ENCODE measurements at places on chromosomes 11 and 22.

GRCh38 chr22:28111501-28112189 lies 192.6 kb upstream of the PITPNB start:
- peak; percentile 28 for DNase-seq

- no peak for DNase-seq
Measured at GRCh38 chr22:34760276-34761008, 305.5 kb upstream of the ISX start.

- DNase-seq, result no peak
Measured at GRCh38 chr11:129768356-129768755, 47.3 kb upstream of the TMEM45B start.

DNA sequence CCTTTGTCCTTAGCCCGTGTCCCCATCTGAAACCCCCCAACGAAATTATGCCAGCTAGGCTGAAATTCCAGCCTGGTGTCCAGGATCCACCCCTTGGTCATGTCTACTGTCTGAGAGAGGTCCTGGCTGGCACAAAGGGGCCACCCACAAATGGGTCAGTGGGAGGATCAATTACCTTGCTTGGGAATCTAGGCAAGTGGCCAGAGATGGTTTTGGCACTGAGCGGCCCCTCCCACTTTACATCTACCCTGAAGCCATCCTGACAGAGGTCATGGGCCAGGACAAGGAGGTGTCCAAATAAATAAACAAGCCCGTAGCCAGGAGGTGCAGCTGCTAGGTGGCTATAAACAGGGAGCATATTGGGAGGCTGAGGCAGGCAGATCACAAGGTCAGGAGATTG lies 311.5 kb downstream of the MN1 start:
- DNase-seq, result no peak

DNA sequence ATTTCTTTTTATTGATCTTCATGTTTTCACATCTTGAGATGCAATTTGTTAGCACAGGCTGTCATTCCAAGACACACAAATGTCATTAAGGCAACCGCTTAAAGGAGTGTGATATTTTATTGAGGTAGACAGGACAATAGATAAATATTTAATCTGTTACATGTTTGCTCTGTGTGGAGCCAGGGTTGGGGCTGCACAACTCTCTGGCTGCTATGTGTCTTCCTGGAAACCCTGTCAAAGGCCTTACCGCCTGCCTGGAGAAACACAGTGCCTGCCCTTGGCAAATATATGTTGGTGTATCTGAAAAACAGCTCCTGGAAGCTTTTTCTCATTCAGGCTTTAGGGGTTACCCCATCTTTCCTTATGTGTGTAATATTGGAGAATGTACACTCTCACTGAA lies 139.7 kb upstream of the TEAD1 start:
- no peak for DNase-seq

- no peak for DNase-seq
Measured at GRCh38 chr22:40196628-40197360, 19.1 kb downstream of the TNRC6B start.

GRCh38 chr22:30312053-30312452 lies 14.7 kb downstream of the TBC1D10A start:
- DNase-seq, result no peak

DNA sequence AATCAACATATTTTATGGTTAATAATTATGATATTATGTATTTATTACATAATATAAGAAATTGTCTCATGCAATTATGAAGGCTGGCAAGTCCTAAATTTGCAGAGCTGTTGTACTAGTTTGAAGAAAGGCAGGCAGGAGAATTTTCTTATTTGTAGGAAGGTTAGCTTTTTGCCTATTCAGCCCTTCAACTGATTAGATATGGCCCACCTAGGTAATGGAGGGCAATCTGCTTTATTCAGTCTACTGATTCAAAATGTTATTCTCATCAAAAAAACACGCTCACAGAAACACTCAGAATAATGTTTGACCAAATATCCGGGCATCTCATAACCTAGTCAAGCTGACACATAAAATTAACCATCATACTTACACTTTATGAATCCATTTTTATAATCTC lies 589.0 kb downstream of the NELL1 start:
- DNase-seq, result no peak

Measured in AG09309 (cell line).